HFF-Myc (cell line): ENCODE measurements at places on chromosomes 13 and 19.

DNA sequence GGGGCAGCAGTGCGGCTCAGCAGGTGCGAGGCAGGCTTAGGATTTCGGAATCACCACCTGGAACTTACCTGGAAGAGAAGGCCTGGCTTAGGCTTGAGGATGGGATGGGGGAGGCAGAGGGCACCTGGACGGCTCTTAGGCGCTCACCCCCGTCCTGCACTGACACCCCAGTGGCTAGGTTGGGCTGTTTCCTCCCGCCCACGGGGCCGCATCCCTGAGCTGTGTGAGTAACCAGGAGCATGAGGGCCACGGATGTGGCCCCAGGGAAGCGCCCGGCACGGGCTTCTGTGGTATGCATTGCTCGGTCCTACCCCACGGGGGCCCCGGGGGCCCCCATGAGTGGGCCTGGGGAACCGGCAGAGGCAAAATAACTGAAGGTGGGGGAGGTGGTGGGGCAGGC, 2.4 kb upstream of the NKPD1 start:
- DNase-seq: no peak

DNA sequence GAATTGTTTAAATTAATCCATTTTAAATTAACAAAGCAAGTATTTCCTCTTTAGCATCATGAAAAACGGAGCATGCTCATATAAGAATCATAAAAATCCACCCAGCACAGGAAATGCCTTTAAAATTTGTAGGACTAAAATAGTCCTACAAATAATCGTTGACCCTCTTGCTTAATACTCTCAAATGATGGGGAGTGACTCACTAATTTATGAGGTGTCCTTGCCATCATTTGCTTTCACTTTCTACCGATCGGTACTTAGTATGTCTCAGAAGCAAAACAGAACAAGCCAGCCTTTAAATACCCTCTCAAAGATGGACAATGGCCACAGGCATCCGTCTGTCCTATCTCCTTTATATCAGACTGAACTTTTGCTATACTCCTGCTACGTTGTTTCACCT, 97.2 kb downstream of the SUCLA2 start:
- DNase-seq: no peak

DNA sequence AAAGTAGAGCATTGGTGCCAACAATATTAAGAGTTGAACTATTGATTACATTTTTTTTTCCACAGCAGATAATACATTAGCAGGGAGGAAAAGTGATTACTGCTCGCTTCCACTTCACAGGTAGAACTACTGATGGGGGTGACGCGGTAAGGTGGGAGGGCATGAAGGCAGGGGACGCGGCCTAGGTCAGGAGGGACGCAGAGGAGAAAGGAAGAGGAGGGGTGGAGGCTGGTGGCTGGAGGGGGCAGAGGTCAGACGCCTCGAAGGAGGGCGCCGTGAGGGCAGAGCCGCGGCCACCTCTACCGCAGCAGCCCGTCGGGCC, 287 bp upstream of the B3GLCT start:
- DNase-seq: no peak

DNA sequence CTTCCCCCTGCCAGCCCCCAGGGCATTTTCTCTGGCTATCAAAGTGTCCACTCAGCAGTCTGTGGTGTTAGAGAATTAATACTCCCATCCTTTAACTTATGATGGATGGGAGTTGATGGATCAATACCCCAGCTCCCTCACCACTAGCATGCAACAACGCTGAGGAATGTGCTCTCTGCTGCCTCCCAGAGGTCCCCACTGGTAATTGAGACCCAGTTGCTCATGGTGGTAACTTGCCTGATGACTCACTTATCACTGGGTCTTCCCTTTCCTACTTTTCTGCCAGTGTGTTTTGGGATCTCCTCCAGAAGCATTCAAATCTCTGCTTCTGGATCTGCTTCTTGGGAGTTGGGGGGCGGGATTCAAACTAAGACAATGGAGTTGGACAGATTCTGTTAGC, 20.3 kb upstream of the CACNA1A start:
- peak; percentile 15 for DNase-seq

DNA sequence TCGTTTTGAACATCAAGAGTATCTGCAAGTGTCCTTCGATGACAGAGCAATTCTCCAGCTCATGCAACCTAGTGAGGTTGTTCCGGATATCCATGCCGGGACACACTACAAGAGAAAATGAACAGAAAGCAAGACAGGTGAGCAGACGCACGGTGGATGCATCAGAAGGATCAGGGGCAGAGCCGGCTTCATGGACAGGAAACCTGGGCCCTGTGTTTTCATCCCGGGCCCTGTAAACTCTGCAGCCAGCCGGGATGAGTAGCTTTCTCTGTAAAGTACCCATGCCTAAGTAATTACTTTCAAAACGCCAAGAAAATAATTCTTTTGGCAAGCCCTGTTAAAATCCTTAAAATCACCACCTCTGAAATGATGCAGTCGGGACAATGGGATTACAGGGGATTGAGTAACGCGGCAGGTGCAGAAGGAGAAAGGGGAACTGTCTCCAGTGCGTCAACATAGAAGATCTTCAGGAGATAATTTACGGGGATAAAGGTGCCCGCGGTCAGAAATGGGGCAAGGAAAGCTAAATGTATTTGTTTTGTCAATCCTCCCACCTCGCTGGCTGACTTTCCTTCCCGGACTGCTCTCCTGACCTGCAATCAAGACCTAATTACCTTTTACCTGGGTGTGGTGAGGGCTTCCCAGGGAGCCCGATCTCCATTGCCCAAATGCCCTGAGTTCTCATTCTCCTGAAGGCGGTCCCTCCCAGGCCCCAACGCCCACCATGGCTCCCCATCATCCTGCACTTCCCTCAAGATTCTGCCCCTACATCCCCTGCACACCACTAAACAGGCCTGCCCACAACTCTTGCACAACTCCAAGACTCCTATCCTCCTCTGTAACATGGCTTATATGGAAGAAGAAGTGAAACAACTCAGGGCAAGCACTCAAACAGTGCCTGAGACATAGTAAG, 26.2 kb downstream of the INSR start:
- DNase-seq: no peak

GRCh38 chr13:80751854-80752253, 410.9 kb upstream of the SPRY2 start:
- DNase-seq: no peak

DNA sequence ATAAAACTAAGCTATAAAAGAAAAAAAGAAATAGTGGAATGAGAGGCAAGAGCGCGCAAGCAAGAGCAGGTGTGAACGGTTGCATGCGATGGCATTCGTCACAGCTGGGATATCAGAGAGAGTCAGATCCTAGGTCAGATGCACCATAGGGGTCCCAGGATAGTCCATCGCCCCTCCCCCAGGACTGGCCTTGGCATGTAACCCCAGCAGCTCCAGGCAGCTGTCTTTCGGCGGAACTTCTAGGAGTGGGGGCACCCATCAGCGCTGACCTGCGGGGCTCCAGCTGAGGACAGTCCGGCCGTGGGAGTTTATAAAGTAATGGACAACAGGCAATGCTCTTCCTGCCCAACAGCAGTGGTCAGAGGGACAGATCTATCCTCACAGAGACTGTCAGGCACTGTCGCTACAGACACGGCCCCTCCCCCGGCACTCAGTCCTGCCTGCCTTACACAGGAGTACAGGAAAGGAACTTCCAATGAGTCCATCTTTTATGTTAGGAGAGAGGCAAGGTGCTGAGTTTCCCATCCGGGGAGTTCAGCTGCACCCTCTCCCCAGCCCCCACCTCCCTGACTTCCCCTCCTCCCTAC, 1.4 kb downstream of the SIAH3 start:
- DNase-seq: no peak

DNA sequence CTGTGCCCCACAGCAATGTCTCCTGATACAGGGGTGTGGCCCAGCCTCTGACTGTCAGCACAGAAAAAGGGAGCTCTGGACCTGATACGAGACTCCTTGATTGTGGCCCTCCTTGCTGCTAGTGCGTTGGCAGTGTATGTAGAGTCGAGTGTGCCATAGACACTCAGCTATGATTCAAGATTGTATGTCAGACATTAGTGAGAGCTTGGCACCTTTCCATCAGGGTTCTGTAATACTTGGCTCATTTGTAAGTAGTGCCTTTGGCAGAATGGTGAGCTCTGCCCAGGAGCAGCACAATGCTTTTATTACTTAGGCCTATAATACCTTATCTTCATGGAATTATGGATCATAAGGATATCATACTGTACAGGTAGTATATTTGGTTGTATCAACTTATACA, 83.4 kb downstream of the ATP8A2 start:
- no peak for DNase-seq

- DNase-seq: no peak
Observed at GRCh38 chr13:98548230-98548629, 28.7 kb downstream of the STK24 start.

DNA sequence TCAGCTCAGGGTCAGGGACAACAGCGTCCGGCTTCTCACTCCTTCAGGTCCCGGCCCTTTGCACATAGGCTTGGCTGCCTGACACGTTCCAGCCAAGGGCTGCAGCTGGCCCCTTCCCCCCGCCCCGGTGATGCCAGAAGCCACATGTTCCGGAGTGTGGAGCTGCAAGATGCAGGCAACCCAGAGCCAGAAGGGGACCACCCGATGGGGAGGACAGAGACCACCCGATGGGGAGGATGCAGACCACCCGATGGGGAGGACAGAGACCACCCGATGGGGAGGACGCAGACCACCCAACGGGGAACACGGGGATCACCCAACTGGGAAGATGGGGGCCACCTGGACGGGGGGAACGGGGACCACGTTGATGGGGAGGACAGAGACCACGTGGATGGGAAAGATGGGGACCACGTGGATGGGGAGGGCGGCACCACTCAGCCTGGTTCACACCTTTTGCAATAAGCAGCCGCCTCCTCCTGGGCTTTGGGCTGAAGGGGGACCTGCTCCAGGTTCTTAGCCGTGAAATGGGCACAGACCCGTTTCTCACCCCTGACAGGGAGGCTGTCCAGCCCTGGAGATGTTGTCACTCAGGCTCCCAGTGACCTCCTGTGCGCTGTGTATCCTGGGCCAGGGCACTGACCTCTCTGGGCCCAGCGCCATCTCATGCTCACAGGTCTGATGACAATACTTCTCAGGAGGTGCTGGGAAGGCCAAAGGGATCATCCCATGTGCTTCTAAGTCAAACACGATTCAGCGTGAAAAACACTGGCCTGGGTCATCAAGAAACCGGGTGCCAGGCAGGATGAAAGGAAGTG, 34.5 kb downstream of the C13orf46 start:
- no peak for DNase-seq

- DNase-seq: peak; percentile 89
Observed at GRCh38 chr13:29743201-29743786, 107.1 kb downstream of the UBL3 start.

DNA sequence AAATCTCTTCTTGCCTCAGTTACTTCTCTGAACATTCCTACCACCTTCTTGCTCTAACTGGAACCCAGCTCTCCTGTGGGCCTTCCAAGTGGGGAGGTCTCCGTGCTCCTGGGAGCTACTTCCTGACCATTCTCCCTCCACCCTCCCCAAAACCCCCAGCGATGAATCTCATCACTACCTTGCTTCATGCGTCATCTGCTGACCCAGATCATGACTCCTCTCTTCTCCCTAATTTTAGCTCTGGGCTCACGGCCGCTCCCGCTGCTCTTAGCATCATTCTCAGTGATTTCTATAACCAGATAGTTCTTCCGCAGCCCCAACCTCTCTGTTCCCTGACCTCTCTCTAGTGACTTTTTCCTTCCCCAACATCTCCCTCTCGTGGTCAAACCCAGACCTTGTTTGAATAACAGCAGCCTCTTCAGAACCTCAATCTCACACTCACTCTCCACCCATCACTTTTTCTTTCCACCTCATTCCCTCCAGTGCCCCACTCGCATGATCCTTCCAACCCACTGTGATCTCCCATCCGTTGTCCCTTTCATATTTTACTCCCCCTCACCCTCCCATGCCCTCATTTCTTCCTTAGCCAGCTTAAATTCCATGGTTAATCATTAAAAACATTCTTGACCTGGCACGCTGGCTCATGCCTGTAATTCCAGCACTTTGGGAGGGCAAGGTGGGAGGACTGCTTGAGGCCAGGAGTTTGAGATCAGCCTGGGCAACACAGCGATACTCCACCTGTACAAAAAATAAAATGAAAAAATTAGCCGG, 21.8 kb downstream of the MRPS12 start:
- DNase-seq: no peak

DNA sequence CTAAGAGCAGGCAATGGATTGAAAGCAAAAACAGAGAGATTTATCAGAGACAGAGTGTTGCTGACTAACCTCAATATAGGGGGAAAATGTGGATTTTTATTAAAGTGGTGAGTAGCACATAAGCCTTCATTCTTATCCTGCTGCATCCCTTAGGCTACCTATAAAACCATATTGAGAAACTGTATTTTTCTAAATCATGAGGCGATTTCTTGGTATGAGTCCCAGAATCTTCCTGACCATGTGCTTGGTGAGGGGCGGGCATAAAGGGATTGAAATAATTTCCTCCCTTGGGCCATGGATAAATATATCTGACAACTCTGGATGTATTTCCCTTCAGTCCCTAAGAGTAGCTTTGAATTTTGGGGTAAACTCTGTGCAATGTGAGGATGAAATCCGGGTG, 72.8 kb downstream of the EFNB2 start:
- no peak for DNase-seq

DNA sequence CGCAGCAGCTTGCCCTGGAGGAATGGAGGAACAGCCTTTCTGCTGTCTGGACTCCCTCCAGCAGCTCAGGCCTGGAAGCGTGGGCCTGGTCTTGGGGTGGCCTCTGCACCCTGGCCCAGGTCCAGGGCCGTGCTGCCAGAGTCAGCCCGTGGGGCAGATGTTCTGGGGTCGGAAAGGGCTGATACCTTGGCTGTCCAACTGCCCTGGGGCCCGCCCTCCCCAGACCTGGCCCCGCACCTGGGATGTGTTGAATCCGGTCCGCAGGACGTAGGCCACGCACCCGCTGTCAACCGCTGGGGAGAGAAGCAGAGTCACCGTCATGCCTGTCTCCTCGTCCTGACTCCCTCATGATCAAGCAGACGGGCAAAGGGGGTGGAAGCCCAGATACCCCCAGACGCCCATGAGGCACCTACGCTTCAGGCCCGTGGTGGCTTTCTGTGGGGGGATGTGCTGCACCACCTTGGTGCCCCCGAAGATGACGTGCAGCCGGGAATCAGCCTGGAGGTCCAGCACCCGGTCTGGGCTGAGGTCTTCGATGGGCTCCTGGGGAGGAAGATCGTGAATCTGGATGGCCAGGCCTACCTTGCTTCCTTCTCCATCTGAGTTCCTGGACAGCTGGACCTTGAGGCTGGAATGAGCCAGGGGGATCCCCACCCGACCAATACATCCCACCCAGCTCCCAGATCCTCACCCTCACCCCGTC, 7.7 kb downstream of the ATP13A1 start:
- DNase-seq: no peak

- no peak for DNase-seq
Observed at GRCh38 chr13:41639955-41640780, 182.8 kb downstream of the RGCC start.

GRCh38 chr13:77299587-77299986, 27.3 kb downstream of the MYCBP2 start:
- DNase-seq: no peak

- DNase-seq: no peak
Observed at GRCh38 chr19:50706387-50706786, 13.2 kb downstream of the SHANK1 start.

- no peak for DNase-seq
Observed at GRCh38 chr13:99892196-99892613, 79.4 kb downstream of the ZIC5 start.
